Hematopoietic multipotent progenitor cell treated with erythropoietin and hydrocortisone succinate and interleukin-3 and kit ligand, for 17 days (in vitro differentiated cells): ENCODE measurements at places on chromosomes 13 and 19.
A peak's percentile ranks its signal among the peaks of the same experiment; 100 is the strongest.

DNA sequence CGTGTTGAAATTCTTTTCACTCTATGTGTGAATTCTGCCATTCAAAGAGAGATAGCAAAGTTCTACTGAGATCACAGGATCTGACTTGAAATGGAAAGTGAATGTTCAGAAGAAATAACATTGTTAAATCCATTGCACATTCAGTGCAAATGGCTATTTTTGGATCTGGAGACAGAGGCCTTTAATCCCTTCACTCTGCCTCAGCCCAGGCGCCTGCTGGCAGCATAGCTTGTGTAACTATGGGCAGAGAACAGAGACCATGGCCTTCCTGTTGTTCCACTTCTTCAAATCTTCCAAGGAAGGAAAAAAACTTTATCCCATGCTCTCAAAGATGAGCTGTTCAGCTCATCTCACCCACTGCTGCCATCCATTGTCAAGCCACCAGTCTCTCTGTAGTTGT lies 265.4 kb downstream of the LMO7 start:
- no peak for DNase-seq

GRCh38 chr19:5011476-5012238 lies 42.7 kb downstream of the KDM4B start:
- no peak for DNase-seq

GRCh38 chr19:10543420-10544241 lies at the start of gene ATG4D:
ATG4D (plus strand) TSS chr19:10543904; CDS start chr19:10544091, 187 bp downstream.
- DNase-seq, result peak; percentile 98

- DNase-seq, result no peak
Observed at GRCh38 chr19:17841371-17841809, 6.4 kb downstream of the JAK3 start.

DNA sequence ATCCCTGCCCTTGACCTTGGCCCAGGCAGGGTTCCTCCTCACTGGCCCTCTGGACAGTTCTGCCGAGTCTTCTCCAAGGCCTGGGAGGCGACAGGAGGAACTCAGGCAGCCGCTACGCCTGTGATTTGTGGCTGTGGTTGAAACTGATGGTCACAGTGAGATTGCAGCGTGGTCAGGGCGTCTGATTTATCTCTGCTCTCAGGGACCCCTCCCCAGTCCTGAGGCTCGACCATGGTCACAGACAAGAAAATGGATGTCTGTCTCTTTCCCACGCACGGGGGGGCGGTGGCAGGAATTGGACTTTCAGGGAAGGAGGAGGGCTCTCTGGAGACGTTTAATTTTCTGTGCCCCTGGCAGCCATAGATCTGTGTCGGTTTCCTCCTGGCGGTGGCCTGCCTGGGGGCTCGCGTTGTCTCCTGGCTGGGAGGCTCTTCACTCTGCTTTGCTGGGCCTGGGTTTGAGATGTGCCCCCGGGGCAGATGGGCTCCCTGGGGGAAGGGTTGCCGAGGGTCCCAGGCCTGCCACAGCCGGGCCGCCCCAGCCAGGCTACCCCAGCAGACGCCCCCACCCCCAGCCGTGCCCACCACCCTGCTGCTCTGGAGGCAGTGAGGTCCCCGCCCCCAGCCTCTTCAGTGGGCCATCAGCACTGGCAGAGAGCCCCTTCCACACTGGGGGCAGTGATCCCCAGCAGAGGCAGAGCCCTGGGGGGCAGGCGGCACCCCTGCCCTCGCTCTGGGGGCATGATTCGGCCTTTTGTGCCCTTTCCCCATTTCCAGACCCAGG lies 167.4 kb downstream of the KDM4B start:
- no peak for DNase-seq
